Hypothalamus (tissue), 51 donors: ENCODE measurements at places on chromosomes 2 and 18.

GRCh38 chr2:232482301-232483238 is 5.1 kb downstream of the ECEL1 start:
- DNase-seq = no peak

DNA sequence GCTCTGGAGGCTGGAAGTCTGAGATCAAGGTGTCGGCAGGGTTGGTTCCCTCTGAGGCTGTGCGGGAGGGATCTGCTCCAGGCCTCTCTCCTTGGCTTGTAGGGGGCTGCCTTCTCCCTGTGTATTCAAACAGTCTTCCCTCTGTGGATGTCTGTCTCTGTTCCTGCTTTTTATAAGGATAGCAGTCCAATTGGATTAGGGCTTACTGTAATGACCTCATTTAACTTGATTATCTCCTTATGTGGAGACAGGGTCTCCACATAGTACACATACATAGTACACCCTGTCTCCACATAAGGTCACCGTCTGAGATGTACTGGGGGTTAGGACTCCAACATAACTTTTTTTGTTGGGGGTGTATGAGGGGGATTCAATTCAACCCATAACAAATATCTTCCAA is 30.5 kb downstream of the TCF7L1 start:
- DNase-seq = no peak

GRCh38 chr18:72935744-72936143 is 68.0 kb upstream of the NETO1 start:
- DNase-seq = no peak

GRCh38 chr2:28901202-28901601 is 6.7 kb downstream of the WDR43 start:
- no peak for DNase-seq

- no peak for DNase-seq
Measured at GRCh38 chr2:178233428-178233827, 39.1 kb downstream of the OSBPL6 start.

- no peak for DNase-seq
Measured at GRCh38 chr2:139872032-139872431, 1091.8 kb upstream of the NXPH2 start.

DNA sequence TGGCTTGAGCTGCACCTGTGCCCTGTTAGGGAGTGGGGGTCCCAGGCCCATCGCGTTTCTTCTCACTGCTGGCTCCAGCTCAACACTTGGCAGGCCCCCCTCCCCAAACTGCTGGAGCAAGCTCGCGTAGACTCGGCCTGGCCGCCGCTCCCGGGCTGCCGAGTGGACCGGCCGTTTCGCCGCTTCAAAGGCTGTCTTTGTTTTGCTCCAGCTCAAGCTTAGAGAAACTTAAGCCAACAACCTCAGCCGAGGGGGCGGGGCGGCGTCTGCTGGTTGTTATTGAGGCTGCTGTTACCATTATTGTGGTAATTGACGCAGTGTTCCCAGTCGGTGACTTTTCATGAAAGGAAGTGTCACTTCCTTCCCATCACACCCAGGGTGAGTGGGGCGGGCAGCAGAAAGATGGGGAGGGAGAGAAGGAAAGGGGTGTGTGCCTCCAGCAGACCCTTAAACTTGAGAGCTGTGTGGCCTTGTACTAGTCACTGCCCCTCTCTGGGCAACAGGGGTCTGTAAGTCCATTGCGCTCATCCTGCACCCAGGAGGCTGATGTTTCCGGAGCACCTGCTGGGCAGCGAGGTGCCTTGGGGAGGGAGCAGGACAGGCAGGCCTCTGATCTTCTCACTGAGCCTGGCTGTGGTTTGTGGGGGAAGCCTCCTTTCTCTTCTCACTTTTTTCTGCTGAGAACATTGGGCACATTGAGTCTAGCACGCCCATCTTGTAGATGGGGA is 2.1 kb downstream of the ARID5A start:
- peak; percentile 29 for DNase-seq

- DNase-seq = no peak
Measured at GRCh38 chr2:101360232-101360631, 27.1 kb downstream of the CREG2 start.

- DNase-seq = no peak
Measured at GRCh38 chr18:56982766-56983165, 164.1 kb upstream of the BOD1L2 start.

- DNase-seq = no peak
Measured at GRCh38 chr2:35821675-35822074, 533.9 kb upstream of the CRIM1 start.

DNA sequence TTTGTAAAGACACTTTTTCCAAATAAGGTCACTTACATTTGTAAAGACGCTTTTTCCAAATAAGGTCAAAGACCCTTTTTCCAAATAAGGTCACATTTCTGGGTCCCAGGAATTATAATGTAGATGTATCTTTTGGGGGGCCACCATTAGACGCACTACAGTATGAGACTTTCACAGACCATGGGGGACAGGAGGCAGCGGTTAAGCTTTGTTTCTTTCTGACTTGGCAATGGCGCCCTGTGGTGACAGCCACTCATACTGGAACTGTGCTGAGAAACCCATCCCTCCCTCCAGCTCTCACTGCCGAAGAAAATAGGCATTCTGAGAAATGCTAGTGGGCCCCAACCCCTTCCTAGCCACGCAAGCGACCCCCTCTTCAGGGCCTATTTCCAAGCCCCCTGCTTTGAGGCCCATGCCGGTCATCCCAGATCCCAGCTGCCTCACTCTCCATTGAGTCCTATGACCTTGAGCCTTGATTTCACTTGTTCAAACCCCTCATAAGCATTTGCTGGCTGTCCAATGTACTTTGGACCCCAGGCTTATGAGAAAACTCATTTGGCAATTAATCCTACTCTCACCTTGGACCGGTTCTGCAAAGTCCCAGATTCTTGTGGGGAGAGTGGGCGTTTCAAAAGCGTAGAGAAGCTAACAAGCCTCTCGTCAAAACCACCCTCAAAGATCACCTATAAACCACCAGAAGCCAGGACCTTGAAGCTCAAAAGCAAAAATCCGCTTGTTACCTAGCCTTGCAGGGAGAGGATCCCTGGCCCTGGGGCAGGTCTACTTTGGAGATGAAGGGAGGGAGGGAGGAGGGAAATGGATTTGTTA is 11.3 kb upstream of the SPATA3 start:
- no peak for DNase-seq

DNA sequence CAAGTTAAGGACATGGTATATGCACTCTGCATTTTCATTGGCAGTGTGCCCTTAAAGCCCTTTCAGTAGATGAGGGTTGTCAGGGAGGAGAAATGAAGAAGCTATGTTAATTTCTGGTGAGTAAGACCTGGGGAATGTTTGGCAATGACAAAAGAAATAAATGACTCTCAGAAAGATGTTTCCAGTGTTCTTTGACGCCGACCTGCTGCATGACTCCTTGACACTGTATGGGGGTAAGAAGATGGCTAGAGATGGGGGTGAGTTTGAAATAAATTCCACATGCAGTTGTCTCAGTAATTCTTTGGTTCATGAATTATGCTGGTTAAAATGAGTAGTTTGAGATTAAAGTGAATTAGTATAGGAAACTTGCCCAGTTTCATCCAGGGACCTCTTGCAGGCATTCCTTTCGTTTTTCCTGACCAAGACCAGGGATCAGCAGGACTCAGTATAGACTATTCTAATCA is 5.9 kb downstream of the CCDC121 start:
- no peak for DNase-seq

GRCh38 chr2:109242654-109243331 is 113.8 kb downstream of the SH3RF3 start:
- no peak for DNase-seq

GRCh38 chr2:120267348-120267747 is 14.7 kb downstream of the RALB start:
- no peak for DNase-seq

GRCh38 chr2:14743861-14744260 is 111.3 kb downstream of the LRATD1 start:
- DNase-seq = no peak

GRCh38 chr2:235719146-235719942 is 225.5 kb downstream of the AGAP1 start:
- no peak for DNase-seq
